Caco-2 (cell line): ENCODE measurements at places on chromosomes 7 and 10.

GRCh38 chr10:69801434-69802315 is at the start of gene COL13A1:
Gene COL13A1, plus strand, starts transcription at chr10:69801906. Its CDS starts 518 bp downstream, at chr10:69802424.
- H3K27ac ChIP-seq = no peak within 1 kb of the TSS
- peaks cover 18% of the 10 kb centered on the region for H3K4me1 ChIP-seq
- H3K4me3 ChIP-seq = peak within 1 kb of the TSS; percentile 30
- peaks cover 9% of the 10 kb centered on the region for H3K27me3 ChIP-seq
- no peaks in the 10 kb centered on the region for H3K36me3 ChIP-seq

- no peaks in the 10 kb centered on the region for H3K27me3 ChIP-seq
Observed at GRCh38 chr7:128796327-128796726, 4.6 kb downstream of the CCDC136 start.

- no peak for DNase-seq
- H3K4me3 ChIP-seq = no peak overlapping the region
- no peaks in the 10 kb centered on the region for H3K4me1 ChIP-seq
- H3K27ac ChIP-seq = no peak overlapping the region
- no peaks in the 10 kb centered on the region for H3K27me3 ChIP-seq
Observed at GRCh38 chr10:125396676-125397075, 236.3 kb upstream of the CTBP2 start.

GRCh38 chr7:150412016-150412415 is 32.9 kb downstream of the ZNF775 start:
- no peak for DNase-seq
- no peak overlapping the region for H3K4me3 ChIP-seq
- H3K27ac ChIP-seq = no peak overlapping the region

GRCh38 chr7:33754933-33755928 is 150.1 kb upstream of the BMPER start:
- H3K36me3 ChIP-seq = no peaks in the 10 kb centered on the region
- no peaks in the 10 kb centered on the region for H3K27me3 ChIP-seq
- no peak overlapping the region for H3K27ac ChIP-seq
- no peak for DNase-seq

DNA sequence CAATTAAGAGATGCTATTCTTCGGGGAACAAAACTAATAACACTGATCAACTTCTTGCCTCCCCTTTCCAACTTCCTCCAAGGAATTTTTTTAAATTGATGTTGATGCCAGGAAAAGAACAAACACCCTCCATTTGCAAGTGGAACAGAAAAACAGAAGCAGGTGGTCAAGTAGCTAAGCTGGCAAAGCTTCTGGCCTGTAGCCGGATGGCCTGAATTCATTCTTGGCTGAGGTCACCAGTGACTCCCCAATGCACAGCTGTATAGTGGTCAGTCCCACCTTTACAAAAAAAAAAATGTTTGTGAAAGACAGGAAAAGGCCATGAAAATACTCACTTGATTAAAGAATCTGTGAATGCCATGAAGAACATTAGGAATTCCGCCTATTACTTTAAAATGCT is 39.1 kb downstream of the DOCK4 start:
- H3K27ac ChIP-seq = no peak overlapping the region
- no peak for DNase-seq
- no peaks in the 10 kb centered on the region for H3K36me3 ChIP-seq
- no peak overlapping the region for H3K4me3 ChIP-seq
- H3K27me3 ChIP-seq = no peaks in the 10 kb centered on the region

DNA sequence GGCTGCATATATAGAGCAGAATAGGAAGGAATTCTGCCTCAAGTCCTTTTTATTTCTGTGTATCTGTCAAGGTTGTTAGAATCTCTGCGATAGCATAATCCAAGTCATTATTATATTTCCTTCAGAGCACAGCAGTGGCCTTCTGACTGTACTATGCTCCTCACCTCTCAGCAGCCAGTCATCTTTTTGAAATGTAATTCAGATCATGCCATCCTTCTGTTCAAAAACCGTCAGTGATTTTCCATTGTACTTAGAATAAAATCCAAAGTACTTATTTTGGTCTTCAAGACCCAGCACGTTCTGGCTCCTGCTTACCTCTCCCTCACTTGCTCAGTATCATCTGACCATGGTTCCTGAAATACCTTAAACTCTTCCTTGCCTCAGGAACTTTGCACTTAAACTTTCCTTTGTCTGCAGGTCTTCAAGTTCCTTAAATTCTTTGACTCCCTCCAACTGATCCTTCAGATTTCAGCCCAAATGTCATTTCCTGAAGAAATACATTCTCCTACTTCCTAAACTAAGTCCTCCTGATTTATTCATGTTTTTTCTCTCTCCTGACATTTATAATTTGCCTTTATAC is 112.4 kb downstream of the ST7 start:
- DNase-seq = no peak
- H3K36me3 ChIP-seq = no peaks in the 10 kb centered on the region
- no peaks in the 10 kb centered on the region for H3K27me3 ChIP-seq
- peak overlapping the region; percentile 4 for H3K27ac ChIP-seq
- H3K4me1 ChIP-seq = peaks cover 10% of the 10 kb centered on the region
